Hindlimb muscle (tissue), 1 donor: ENCODE measurements at places on chromosomes 4 and X.
A peak's percentile ranks its signal among the peaks of the same experiment; 100 is the strongest.

GRCh38 chr4:136806844-136807243 lies 725.5 kb downstream of the PCDH18 start:
- DNase-seq, result no peak

- no peak for DNase-seq
Measured at GRCh38 chrX:102728646-102729045, 8.1 kb downstream of the GPRASP3 start.

GRCh38 chrX:43750248-43750676 lies 94.2 kb downstream of the MAOA start:
- peak; percentile 19 for DNase-seq

DNA sequence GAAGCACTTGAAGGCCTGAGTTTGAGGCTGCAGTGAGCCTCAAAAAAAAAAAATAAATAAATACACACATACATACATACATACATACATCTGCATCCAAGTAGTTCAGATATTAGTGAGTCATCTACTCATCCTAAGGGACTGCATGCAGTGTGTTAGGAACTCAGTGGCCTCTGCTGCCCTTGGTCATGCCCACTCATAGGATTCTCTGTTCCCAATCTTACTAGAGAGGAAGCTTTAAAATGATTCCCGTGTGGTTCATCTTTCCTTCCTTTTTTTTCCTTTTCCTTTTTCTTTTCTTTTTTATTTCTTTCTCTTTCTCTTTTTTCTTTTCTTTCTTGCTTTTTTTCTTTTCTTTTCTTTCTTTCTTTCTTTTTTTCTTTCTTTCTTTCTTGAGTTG lies 10.9 kb upstream of the YIPF6 start:
- no peak for DNase-seq

DNA sequence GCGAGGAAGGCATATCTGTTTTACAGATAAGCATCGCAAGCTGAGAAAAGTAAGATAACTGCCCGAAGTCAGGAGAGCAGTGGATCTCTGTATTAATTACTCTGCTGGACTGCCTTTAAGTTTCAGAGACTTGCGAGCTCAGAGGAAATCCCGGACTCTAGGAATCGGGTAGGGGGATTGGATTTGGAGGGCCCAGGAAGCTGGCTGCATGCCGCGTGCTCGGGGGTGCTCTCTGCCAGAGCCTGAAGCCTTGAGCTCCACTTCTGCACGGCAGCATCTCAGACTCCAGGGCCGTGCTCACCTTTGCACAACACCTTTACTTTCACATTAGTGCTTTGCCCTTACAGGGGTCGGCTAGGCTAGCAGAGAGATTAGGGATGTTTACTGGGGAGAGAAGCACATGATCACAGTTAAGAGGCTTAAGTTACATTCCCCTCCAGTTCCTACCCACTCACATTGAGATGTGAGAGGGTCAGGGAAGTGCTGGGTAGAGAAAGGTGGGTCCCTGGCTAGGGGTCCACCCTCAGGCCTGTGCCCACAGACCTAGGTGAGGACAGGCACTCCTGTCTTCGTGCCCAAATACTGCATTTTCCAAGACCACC lies 57.0 kb downstream of the TRIML1 start:
- no peak for DNase-seq

DNA sequence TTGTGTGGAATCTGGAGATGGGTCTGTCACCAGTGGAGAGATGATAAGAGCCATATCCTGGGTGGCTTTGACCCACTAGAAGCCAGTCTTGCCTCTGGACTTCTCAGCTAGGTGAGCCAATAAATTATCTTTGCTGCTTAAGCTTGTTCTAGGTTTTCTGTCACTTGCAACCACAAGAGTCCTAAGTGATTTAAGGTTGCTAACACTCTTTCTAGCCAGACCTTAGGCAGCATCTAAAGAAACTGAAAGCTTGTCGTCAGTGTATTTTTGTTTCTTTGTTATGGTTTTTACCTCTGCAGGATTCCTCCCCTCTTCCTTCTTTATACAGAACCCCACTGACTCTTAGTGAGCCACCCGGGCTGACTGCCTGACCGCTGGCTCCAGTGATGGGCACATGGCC lies 37.1 kb upstream of the STIM2 start:
- no peak for DNase-seq

DNA sequence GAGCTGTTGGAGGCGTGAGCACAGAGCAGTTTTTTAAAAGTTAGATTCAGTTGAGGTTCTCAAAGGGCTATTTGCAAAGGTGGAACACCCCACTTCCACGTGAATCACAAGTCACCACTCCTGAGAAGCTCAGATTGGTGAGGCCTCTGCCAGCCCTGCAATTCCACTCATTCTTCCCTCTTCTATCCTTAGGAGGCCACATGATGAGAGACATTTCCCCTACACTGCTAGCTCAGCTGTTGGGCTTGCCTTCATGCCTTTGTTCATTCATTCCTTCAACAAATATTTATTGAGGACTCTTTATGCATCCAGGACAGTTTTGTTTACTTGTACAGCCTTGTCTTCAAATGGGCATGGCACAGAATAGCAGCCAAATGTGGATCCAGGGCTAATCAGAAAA lies 3.7 kb downstream of the SRPX2 start:
- no peak for DNase-seq

- DNase-seq, result no peak
Measured at GRCh38 chrX:138914767-138915166, 203.2 kb upstream of the FGF13 start.

DNA sequence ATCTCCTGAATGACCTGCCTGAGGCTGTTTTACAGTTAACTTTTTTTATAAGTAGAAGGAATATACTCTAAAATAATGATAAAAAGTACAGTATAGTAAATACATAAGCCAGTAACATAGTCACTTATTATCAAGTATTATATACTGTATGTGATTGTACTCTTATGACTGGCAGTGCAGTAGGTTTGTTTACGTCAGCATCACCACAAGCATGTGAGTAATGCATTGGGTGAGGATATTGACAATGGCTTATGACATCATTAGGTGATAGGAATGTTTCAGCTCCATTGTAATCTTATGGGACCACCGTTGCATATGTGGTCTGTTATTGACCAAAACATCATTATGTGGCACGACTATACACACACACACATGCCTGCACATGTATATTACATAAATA lies 20.5 kb downstream of the NUDT9 start:
- DNase-seq, result no peak

- DNase-seq, result no peak
Measured at GRCh38 chr4:183611210-183611830, 47.7 kb downstream of the RWDD4 start.

GRCh38 chr4:7411896-7412553 lies 22.7 kb downstream of the PSAPL1 start:
- no peak for DNase-seq

DNA sequence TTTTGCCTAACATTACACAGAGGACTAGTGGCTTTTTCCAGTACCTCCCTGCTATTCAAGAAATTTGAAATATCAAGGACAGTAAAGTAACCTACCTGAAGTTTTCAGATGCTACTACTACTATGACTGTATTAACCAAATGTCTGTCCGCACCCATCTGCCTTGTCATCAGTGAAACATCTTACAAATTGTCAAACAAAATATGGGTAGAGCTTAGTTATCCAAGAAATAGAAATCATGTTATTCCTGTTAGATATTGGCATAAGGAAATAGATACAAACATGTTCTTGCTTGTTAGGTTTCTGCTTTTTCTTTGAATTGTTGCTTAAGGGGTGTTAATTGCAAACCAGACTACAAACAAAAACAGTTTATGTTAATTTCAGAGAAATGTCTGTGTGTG lies 63.9 kb downstream of the PLS3 start:
- DNase-seq, result no peak

DNA sequence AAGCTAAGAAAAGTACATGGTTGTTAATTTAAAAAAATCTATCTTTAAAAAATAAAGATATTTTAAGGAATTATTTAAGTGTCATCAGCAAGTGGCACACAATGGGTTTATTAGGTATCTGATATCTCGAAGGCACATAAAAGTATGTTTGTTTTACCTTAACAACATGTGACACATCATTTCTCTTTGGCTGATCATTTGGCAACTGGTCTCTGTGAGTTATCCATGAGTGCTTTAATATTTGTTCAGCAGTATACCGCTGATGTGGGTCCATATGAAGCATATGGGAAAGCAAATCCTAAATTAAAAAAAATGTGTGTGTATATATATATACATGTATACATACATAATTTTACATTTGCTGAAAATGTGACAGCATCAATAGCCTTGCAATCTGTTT lies 123.2 kb downstream of the RPS6KA6 start:
- DNase-seq, result no peak

- DNase-seq, result no peak
Measured at GRCh38 chr4:21134994-21135393, 434.7 kb downstream of the PACRGL start.

DNA sequence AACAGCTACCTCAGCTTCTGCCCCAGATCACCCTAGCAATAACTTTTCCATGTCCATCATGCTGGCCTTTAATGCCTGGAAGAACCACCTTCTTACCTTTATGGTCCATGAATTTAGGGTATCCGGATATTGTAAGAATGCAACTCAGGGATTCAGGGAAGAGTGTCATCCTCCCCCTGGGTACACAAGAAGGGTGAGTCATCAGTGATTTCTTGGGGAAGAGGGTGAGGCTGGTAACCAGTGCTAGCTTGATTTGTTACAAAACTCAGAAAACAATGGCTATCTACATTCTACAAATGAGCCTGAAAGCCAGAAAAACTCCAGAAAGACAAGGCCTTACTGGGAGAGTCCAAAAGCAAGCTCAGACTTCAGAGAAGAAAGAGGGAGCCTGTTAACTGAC lies 10.4 kb upstream of the NALF2 start:
- no peak for DNase-seq

- DNase-seq, result no peak
Measured at GRCh38 chrX:16839219-16839851, 30.8 kb downstream of the RBBP7 start.

DNA sequence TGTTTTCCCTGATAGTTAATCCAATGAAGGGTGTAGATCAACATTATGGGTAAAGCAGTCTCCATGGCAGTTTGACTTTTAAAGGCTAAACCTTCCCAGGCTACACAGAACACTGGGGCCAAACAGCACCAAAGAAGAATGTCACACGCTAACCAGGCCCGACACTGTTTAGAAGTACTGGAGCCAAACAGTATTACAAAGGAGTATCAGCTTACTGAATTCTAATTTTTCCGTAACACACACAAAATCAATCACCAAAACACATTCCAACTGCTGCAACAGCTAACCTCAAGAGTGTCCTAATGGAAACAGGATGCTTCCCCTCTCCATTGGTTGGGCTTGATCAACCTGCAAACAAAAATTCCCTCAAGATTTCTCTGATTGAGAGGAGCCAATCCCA lies 783.5 kb downstream of the PCDH18 start:
- DNase-seq, result no peak

GRCh38 chr4:16582526-16582925 lies 315.9 kb downstream of the LDB2 start:
- no peak for DNase-seq

- DNase-seq, result peak; percentile 24
Measured at GRCh38 chr4:122576261-122577188, 44.3 kb downstream of the IL21 start.

- no peak for DNase-seq
Measured at GRCh38 chr4:145782756-145783155, 102.8 kb downstream of the C4orf51 start.

DNA sequence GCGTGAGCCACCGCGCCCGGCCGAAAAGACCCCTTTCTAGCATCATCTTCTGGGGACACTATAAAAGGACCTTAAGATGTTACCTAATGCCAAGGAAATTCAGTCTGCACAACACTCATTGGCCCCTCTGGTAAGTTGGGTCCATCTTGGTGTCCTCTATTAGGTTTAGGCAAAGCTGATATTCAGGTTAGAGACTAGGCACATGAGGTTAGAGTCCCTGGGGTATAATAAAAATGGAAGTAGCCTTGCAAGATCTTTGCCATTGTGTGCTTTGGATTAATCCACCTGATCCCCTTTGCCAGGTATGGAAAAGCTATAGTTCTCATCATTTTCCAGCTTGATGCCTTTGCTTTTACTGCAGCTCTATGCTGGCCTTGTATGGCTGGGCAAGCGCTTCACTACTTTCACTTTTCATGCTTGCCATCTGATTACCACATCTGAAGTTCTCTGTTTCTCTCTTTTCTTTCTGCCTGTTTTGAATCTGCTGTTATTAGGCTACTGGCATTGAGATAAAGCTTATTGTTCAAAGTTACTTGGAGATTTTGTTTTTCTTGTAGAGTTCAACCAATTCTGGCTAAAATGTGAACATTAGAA lies 5.4 kb upstream of the ADH4 start:
- no peak for DNase-seq

GRCh38 chr4:184250795-184251669 lies 33.4 kb upstream of the ENPP6 start:
- DNase-seq, result no peak

- no peak for DNase-seq
Measured at GRCh38 chr4:63036159-63036866, 1372.9 kb downstream of the TECRL start.

- no peak for DNase-seq
Measured at GRCh38 chr4:139851639-139852038, 186.0 kb downstream of the MGST2 start.

DNA sequence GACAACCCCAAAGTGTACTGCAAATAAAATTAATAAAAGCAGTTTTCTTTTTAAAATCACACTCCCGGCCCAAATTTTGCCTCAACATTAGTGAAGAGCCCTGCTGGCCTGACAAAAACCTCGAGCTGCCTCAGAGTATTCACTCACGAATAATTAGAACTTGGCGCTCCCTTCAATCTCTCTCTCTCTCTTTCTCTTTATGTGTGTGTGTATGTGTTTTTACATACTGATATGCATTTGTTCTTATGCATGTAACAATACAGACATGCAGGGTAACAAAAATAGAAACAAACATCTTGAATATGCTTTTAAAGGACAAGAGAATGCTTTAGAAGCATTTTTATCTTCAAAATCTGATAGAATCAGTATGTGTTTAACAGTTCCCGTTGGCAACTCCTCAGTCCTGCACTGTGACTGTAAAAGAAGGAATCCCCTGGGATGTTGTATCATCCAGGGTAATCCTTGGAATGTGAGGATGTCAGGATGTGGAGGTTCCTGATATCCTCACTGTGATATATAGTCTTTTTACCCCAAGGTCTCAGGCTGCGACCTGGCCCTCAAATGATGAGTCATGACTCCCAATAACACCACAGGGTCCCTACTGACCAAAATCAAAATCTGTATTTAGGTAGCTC lies 53.0 kb downstream of the PTCHD1 start:
- no peak for DNase-seq
